ENCODE measurements at places on chromosomes 4 and X. TPM values are rescaled to one million over a fixed set of nuclear protein-coding genes. Genes with fewer than 3 reads are reported as not detected.

SLC26A1 gene
- 0.72 TPM for total RNA-seq

ABLIM2 gene
- 0.64 TPM for total RNA-seq

UGT2B10 gene
- total RNA-seq: not detected

SLC49A3 gene
- 0.85 TPM for total RNA-seq

KLB gene
- not detected for total RNA-seq

TNMD gene
- not detected for total RNA-seq

BGN gene
- total RNA-seq: 1,195 TPM

DUSP21 gene
- not detected for total RNA-seq

CT55 gene
- not detected for total RNA-seq

GPR34 gene
- not detected for total RNA-seq

CNKSR2 gene
- total RNA-seq: 1.7 TPM

TMPRSS11F gene
- total RNA-seq: not detected

RBM41 gene
- 12.6 TPM for total RNA-seq

SPANXB1 gene
- not detected for total RNA-seq

NAP1L2 gene
- total RNA-seq: 0.87 TPM

HTR2C gene
- total RNA-seq: not detected

DGKK gene
- total RNA-seq: not detected

SULT1E1 gene
- 1.9 TPM for total RNA-seq

MID2 gene
- total RNA-seq: 19.8 TPM

TEX11 gene
- total RNA-seq: not detected

GABRG1 gene
- not detected for total RNA-seq
